HCT116 (cell line): ENCODE measurements at places on chromosomes 12 and 14. TPM values are rescaled to one million over a fixed set of nuclear protein-coding genes. Genes with fewer than 3 reads are reported as not detected.

GRCh38 chr14:32339188-32339587 is 10.1 kb downstream of the AKAP6 start:
- peaks cover 6% of the 10 kb centered on the region; the same call in 1 of the 2 replicates for H3K4me1 ChIP-seq
- no peaks in the 10 kb centered on the region for H3K27me3 ChIP-seq
- no peak overlapping the region for H3K4me3 ChIP-seq
- no peaks in the 10 kb centered on the region for H3K36me3 ChIP-seq
- no peak for DNase-seq

DNA sequence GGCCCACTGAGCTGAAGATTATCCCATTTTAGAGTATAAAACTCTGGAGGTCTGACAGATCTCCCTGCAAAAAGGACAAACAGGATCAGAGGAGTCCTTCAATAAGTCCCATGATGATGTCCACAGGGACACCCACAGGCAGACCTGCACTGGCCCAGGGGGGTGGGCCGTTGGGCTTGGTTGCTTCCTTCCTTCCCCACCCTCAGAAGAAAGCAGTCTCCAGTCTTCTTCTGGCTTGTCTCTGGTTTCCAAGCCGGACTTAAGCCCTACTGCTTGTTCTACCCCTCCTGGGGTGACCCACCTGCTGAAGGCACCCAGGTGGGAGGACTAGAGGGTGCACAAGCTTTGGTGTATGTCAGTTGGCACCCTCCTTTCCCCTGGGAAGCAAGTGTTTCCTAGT is 209.0 kb downstream of the ANO2 start:
- H3K27ac ChIP-seq: no peak overlapping the region
- no peaks in the 10 kb centered on the region for H3K4me1 ChIP-seq
- H3K4me3 ChIP-seq: no peak overlapping the region
- no peak for DNase-seq

GRCh38 chr12:52073531-52074381 is 4.0 kb downstream of the ATG101 start:
- peaks cover 16% of the 10 kb centered on the region for H3K4me1 ChIP-seq
- H3K4me3 ChIP-seq: no peak overlapping the region
- no peak for DNase-seq
- H3K27me3 ChIP-seq: no peaks in the 10 kb centered on the region

- DNase-seq: no peak
- H3K27ac ChIP-seq: no peak overlapping the region
- no peaks in the 10 kb centered on the region for H3K27me3 ChIP-seq
- no peaks in the 10 kb centered on the region for H3K4me1 ChIP-seq
- peaks cover 6% of the 10 kb centered on the region for H3K36me3 ChIP-seq
These were observed 83.2 kb downstream of the SLC38A1 start for GRCh38 chr12:46185686-46186085.

- no peaks in the 10 kb centered on the region for H3K27me3 ChIP-seq
- no peak overlapping the region for H3K4me3 ChIP-seq
- no peak for DNase-seq
- H3K27ac ChIP-seq: no peak overlapping the region
- no peaks in the 10 kb centered on the region for H3K36me3 ChIP-seq
These were observed 27.4 kb upstream of the DYRK2 start for GRCh38 chr12:67621112-67621511.

DNA sequence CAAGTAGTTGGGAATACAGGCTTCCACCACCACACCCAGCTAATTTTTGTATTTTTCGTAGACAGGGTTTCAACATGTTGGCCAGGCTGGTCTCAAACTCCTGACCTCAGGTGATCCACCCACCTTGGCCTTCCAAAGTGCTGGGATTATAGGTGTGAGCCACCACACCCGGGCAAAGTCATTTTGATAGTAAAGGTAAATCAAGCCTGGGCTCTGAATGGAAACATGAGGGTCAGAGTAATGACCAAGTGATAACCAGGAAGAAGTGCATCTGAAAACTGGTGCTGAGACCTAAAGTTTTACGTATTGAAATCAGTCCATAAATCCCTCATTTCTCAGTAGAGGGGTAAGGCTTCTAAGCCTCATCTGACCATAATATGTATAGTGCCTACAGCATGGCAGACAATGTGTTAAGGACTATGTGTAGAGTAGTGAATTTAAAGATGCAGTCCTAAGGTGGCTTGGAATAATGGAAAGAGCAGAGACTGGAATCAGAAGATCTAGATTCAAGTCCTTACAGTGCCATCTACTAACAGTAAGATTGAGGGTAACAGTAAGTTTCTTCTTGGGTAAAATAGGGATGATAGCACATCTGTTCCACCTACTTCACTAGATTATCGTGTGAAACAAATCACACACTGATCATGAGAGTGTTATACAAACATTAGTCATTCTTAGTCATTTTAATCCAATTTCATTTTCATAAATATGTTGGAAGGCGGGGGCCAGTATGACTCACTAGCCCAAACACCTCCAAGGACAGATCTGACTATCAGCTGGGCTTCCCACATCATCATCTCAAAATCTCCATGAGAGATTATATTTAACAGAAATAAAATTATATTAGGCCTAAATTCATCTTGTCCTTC is 11.2 kb downstream of the MAP4K5 start:
- no peaks in the 10 kb centered on the region for H3K27me3 ChIP-seq
- H3K4me1 ChIP-seq: peaks cover 46% of the 10 kb centered on the region
- no peak overlapping the region for H3K4me3 ChIP-seq
- H3K27ac ChIP-seq: peak overlapping the region; percentile 46; the same call in 1 of the 2 replicates
- peak; percentile 45 for DNase-seq

- no peaks in the 10 kb centered on the region for H3K36me3 ChIP-seq
- DNase-seq: no peak
- no peak overlapping the region for H3K4me3 ChIP-seq
These were observed 256.8 kb downstream of the C12orf50 start for GRCh38 chr12:87772401-87772800.

DNA sequence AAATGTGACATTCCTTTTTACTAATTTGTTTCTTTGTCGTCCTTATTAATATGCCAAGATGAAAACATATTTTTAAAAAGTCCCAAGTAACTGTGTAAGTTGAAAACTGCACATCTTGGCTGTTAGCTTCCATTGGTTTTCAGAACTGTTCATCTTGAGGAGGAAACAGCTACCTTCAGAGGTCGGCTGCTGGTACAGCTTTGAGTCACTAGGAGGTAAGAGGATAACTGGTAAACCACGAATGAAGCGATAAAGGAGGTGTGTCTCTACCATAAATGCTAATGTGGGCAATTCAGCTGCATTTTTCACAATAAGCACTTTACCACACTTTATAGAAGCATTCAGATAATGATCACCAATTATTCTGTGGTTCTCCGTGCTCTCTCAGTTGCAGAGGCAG is 137.5 kb upstream of the KRAS start:
- no peaks in the 10 kb centered on the region for H3K36me3 ChIP-seq
- peaks cover 31% of the 10 kb centered on the region for H3K4me1 ChIP-seq
- H3K4me3 ChIP-seq: no peak overlapping the region
- H3K27me3 ChIP-seq: no peaks in the 10 kb centered on the region
- no peak for DNase-seq

DNA sequence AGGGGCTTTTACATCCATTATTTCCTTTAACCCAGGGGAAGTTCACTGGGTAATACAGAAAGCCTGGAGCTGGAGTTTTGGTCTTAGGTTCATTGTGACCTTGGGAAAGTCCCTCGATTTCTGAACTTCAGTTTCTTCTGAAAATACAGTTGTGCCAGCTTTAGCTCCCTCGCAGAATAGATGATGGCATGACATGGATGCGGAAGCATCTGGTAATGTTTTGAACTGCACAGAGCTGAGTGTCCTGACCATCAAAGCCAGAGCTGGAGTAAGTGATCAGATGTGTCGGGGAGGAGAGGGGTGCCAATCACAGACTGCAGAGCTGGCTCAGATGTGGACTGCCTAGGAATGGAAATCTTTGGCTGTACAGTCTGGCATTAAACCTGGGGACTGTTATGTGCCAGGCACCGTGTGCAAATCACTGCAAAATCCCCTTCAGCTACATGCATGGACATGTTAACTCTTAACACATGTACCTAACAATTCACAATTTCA is 180.9 kb downstream of the ETV6 start:
- no peaks in the 10 kb centered on the region for H3K27me3 ChIP-seq
- no peak for DNase-seq
- no peaks in the 10 kb centered on the region for H3K36me3 ChIP-seq
- H3K4me3 ChIP-seq: no peak overlapping the region

GRCh38 chr12:131085816-131086591 is 132.3 kb downstream of the ADGRD1 start:
- H3K27me3 ChIP-seq: peaks cover 3% of the 10 kb centered on the region; the same call in 1 of the 2 replicates
- no peak overlapping the region for H3K27ac ChIP-seq
- H3K4me1 ChIP-seq: no peaks in the 10 kb centered on the region
- no peak for DNase-seq
- H3K36me3 ChIP-seq: no peaks in the 10 kb centered on the region
- H3K4me3 ChIP-seq: no peak overlapping the region

GRCh38 chr14:93249128-93249831 is 42.2 kb downstream of the UBR7 start:
- no peaks in the 10 kb centered on the region for H3K27me3 ChIP-seq
- no peak for DNase-seq
- peaks cover 9% of the 10 kb centered on the region; the same call in 1 of the 2 replicates for H3K36me3 ChIP-seq

DNA sequence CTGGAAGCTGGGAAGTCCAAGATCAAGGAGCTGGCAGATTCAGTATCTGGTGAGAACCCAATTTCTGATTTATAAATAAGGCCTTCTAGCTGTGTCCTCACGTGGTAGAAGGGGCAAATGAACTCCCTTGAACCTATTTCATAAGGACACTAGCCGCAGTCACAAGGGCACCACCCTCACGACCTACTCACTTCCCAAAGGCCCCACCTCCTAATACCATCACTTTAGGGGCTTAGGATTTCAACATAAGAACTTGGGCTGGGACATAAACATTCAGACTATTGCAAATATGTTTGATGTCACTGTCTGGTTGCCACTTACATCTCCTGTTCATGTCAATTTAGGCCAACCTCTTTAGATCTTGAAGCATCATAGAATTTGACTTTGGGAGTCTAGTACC is 10.8 kb upstream of the CNIH1 start:
- H3K27ac ChIP-seq: no peak overlapping the region
- H3K27me3 ChIP-seq: no peaks in the 10 kb centered on the region
- H3K4me3 ChIP-seq: no peak overlapping the region
- H3K4me1 ChIP-seq: peaks cover 5% of the 10 kb centered on the region
- no peaks in the 10 kb centered on the region for H3K36me3 ChIP-seq

GRCh38 chr12:29149691-29150281 is 708 bp downstream of the FAR2 start:
- no peaks in the 10 kb centered on the region for H3K27me3 ChIP-seq
- H3K4me1 ChIP-seq: peaks cover 22% of the 10 kb centered on the region
- peak overlapping the region; percentile 44; the same call in 1 of the 2 replicates for H3K27ac ChIP-seq
- DNase-seq: no peak
- peak overlapping the region; percentile 80 for H3K4me3 ChIP-seq

- no peak overlapping the region for H3K4me3 ChIP-seq
- no peaks in the 10 kb centered on the region for H3K36me3 ChIP-seq
- peaks cover 6% of the 10 kb centered on the region; the same call in 1 of the 2 replicates for H3K4me1 ChIP-seq
These were observed 39.5 kb downstream of the C14orf132 start for GRCh38 chr14:96078625-96079016.

DNA sequence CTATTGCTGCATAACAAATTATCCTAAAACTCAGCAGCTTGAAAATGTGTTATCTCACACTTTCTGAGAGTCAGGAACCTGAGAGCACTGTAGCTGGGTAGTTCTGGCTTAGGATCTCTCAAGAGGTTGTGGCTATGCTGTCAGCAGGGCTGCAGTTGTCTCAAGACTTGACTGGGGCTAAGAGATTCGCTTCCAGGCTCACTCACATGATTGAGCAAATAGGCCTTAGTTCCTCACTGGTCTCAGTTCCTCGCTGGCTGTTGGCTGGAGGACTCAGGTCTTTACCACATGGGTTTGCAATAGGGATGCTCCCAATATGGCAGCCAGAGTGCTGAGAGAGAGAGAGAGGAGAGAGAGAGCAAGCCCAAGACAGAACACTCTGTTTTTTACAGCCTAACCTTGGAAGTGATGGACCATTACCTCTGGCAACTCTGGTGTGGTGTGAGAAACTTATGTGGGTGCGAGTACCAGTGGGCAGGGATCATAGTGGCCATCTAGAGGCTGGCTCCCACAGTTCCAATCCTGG is 15.9 kb upstream of the DHRS2 start:
- no peak overlapping the region for H3K27ac ChIP-seq
- H3K36me3 ChIP-seq: no peaks in the 10 kb centered on the region
- no peaks in the 10 kb centered on the region for H3K4me1 ChIP-seq

DNA sequence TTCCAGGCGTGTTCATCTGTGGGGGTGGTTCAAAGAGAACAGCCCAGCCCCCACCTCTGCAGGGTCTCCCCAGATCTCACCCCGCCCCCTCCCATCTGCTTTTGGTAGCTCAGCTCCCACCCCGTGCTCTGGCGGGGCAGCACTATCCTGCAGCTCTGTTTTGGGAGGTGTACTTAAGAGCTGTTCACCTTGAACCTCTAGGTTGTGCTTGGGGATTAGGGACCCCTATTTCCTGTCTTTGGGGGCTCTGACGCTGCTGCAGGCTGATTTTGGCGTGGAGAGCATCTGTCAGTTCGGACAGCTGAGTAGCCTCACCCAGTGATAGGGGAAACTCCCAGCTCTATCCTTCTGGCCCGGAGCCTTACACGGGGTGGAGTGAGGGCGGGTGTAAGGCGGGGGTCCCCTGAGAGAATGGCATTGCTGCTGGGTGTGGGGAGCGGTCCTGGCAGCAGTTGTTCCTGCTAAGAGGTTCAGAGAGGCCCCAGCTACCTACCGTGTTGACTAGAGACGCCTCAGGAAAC is 765 bp downstream of the TMEM120B start:
- H3K27me3 ChIP-seq: no peaks in the 10 kb centered on the region
- no peak for DNase-seq
- no peaks in the 10 kb centered on the region for H3K36me3 ChIP-seq
- peak overlapping the region; percentile 94 for H3K4me3 ChIP-seq
- peak overlapping the region; percentile 66; the same call in 1 of the 2 replicates for H3K27ac ChIP-seq
- peaks cover 51% of the 10 kb centered on the region for H3K4me1 ChIP-seq

DNA sequence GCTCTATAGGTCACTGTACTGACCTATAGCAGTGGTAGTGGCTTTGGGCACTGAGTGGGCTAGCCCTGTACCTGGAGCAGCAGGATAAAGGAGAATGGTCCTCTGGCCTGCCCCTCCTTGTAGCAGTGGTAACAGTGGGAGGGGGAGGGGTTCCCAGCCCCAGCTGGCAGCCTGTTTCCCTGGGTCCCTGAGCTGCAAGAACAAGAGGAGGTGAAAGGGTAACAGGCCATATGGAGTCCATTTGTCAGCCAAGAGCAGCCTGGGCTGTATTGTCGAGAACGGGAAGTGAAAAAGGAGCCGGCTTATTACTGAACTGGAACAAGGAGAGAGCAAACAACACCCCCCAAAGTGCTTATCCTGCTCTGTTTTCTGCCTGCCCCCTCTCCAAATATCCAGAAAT is 73.8 kb upstream of the SRSF5 start:
- no peaks in the 10 kb centered on the region for H3K36me3 ChIP-seq
- no peaks in the 10 kb centered on the region for H3K27me3 ChIP-seq
- no peak overlapping the region for H3K4me3 ChIP-seq
- H3K4me1 ChIP-seq: peaks cover 4% of the 10 kb centered on the region; the same call in 1 of the 2 replicates

GRCh38 chr14:69345402-69345801 is 52.7 kb downstream of the ERH start:
- peaks cover 3% of the 10 kb centered on the region; the same call in 1 of the 2 replicates for H3K27me3 ChIP-seq
- no peak for DNase-seq
- H3K27ac ChIP-seq: no peak overlapping the region
- H3K4me3 ChIP-seq: no peak overlapping the region
- no peaks in the 10 kb centered on the region for H3K4me1 ChIP-seq
- no peaks in the 10 kb centered on the region for H3K36me3 ChIP-seq

Gene PYGL
- total RNA-seq: 173 TPM

Gene TMEM30B
- total RNA-seq: 0.12 TPM

Gene TSHR
- total RNA-seq: not detected

Gene PTMS
- total RNA-seq: 494 TPM

Gene ARMH4
- 1.7 TPM for total RNA-seq

Gene TBX5
- total RNA-seq: 0.10 TPM

Gene RNF212B
- not detected for total RNA-seq

Gene TAS2R19
- total RNA-seq: 1.6 TPM
